ENCODE measurements at places on chromosomes 7 and 10. TPM values are rescaled to one million over a fixed set of nuclear protein-coding genes. Genes with fewer than 3 reads are reported as not detected.

- DNase-seq: no peak
Measured at GRCh38 chr7:117066668-117067067, 113.4 kb downstream of the ST7 start.

GRCh38 chr7:49279891-49280290, 355.5 kb downstream of the CDC14C start:
- no peak for DNase-seq

The PIP gene
- not detected for total RNA-seq

DNA sequence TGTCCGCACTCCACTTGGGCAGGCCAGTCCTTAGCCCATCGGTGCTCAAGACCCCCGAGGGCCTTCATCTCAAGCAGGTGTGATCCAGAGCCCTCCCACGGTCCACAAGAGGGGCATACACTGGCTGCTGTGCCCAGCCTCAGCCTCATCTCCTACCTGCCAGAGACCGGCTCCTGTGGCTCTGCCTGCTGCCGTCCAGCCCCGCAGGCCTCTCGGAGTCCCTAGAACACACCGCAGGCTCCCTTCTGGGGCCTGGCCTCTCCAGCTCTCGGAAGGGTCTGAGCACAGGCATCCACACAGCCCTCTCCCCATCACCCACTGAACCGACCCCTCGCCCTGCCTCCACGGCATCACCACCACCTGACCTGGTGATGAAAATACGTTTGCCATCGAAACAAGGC, 147.4 kb downstream of the PRKAG2 start:
- DNase-seq: no peak

The PALD1 gene
- total RNA-seq: 12.1 TPM

The CFAP43 gene
- 0.84 TPM for total RNA-seq

The OGDHL gene
- total RNA-seq: not detected

GRCh38 chr7:129083525-129083924, 28.6 kb upstream of the TNPO3 start:
- no peak for DNase-seq

The MYL10 gene
- total RNA-seq: not detected

GRCh38 chr10:7410301-7410861, 453 bp downstream of the SFMBT2 start:
- DNase-seq: no peak

- DNase-seq: peak; percentile 76
Measured at GRCh38 chr7:4883372-4884144, at the start of gene RADIL. TSS of gene RADIL (minus strand) at chr7:4883716. CDS start at chr7:4878139, 5,577 bp downstream.

DNA sequence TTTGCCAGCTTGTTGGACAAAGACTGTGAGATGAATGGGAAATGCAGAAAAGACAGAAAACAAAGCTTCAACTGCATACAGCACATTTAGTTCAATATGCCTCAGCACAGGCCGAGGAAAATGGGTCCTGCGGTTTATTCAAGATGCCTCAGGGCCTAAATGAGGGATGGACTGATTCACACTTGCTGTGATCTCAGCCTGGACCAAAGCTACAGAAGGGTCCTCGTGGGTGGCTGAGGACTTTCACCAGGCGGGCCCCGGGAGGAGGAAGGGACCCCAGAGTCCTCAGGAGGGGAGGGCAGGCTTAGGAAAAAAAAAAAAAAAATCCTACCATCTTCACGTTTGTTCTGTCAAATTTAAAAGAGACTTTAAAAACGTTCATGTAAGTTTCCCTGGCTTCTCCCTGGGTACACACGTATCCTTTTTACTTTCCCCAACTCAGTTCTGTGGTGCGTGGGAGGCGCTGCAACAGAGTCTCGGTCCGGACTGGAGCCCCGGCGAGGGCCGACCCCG, 624 bp upstream of the ZNF783 start:
- no peak for DNase-seq

- DNase-seq: no peak
Measured at GRCh38 chr7:29249383-29249750, 54.8 kb downstream of the CHN2 start.

DNA sequence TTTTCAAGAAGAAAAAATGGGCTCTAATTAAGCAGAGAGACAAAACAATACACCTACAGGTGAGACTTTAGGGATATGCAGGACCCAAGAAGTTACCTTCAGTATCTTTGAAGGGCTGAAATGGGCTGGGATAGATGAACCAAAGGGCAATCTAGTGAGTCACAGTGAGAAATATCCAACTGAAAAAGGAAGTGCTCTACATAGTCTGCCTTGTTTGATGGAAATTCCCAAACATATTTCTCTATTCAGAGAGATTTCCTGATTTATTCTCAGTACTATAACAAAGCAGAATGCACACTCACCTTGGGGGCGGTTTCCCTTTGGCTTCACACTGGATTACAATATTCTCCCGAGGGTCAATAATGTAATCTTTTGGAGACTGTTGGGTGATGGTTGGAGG, 104.1 kb upstream of the LAMB4 start:
- DNase-seq: no peak

GRCh38 chr10:2214092-2214491, 476.8 kb upstream of the ADARB2 start:
- DNase-seq: no peak

- DNase-seq: no peak
Measured at GRCh38 chr7:159306012-159306411, 161.3 kb upstream of the VIPR2 start.

- no peak for DNase-seq
Measured at GRCh38 chr7:40571796-40572195, 437.0 kb downstream of the SUGCT start.

DNA sequence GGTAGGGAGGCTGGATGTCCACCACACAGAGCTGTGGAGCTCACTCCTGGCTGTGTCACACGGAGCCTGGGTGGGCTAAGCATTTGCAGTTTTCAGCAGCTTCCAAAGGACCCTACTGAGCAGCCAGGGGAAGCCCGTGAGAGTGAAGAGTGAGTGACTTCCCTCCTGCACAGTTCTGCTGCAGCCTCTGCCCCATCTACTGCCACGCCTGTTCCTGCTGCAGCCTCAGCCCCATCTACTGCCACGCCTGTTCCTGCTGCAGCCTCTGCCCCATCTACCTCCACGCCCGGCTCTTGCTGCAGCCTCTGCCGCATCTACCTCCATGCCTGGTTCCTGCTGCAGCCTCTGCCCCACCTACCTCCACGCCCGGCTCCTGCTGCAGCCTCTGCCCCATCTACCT, 12.2 kb downstream of the ADAM8 start:
- DNase-seq: no peak

The SPDYE2 gene
- not detected for total RNA-seq

GRCh38 chr7:152476551-152476950, 40.7 kb upstream of the KMT2C start:
- DNase-seq: no peak
